Colonic mucosa (tissue), 4 donors: ENCODE measurements at places on chromosomes 2 and 18.

- DNase-seq = no peak
- no peaks in the 10 kb centered on the region for H3K27me3 ChIP-seq
- no peaks in the 10 kb centered on the region for H3K4me1 ChIP-seq
Observed at GRCh38 chr18:64175432-64175831, 26.5 kb upstream of the LINC00305 start.

- H3K4me3 ChIP-seq = no peak overlapping the region
- H3K27me3 ChIP-seq = no peaks in the 10 kb centered on the region
- H3K4me1 ChIP-seq = no peaks in the 10 kb centered on the region
- no peak for DNase-seq
Observed at GRCh38 chr2:176421297-176422050, 152.2 kb downstream of the MTX2 start.

DNA sequence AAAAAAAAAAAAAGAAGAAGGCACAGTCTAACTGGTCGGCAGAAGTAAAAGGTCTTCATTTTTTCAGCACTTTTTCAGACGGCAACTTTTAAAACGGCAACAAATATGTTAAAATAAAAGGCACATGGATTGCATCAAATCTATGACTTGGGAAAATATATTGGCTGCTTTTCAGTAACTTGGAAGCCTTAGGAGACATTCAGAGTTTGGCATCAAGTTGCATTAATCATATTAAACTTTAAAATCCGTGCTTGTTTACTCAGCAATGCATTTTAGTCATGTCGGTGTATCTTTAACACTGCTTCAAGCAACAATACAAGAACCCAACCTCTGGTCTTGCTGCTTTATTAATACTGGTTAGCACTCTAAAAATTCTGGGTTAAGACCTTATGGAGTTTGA lies 111.1 kb downstream of the MEP1B start:
- H3K27ac ChIP-seq = no peak overlapping the region
- H3K36me3 ChIP-seq = no peaks in the 10 kb centered on the region
- DNase-seq = no peak
- no peak overlapping the region for H3K4me3 ChIP-seq
- H3K27me3 ChIP-seq = no peaks in the 10 kb centered on the region
- peaks cover 4% of the 10 kb centered on the region for H3K4me1 ChIP-seq

- no peak overlapping the region for H3K27ac ChIP-seq
- no peaks in the 10 kb centered on the region for H3K36me3 ChIP-seq
- H3K27me3 ChIP-seq = no peaks in the 10 kb centered on the region
- no peak for DNase-seq
- H3K4me3 ChIP-seq = no peak overlapping the region
- no peaks in the 10 kb centered on the region for H3K4me1 ChIP-seq
Observed at GRCh38 chr2:71372042-71372441, 40.5 kb downstream of the ZNF638 start.

- no peaks in the 10 kb centered on the region for H3K36me3 ChIP-seq
- DNase-seq = no peak
Observed at GRCh38 chr2:217887841-217888701, 114.7 kb downstream of the TNS1 start.

GRCh38 chr2:63056107-63057050 lies 5.7 kb downstream of the OTX1 start:
- no peak overlapping the region for H3K4me3 ChIP-seq
- peak; percentile 46 for DNase-seq
- H3K4me1 ChIP-seq = peaks cover 25% of the 10 kb centered on the region
- peaks cover 98% of the 10 kb centered on the region for H3K27me3 ChIP-seq
- H3K27ac ChIP-seq = no peak overlapping the region
